ENCODE measurements at places on chromosomes 13 and 19. TPM values are rescaled to one million over a fixed set of nuclear protein-coding genes. Genes with fewer than 3 reads are reported as not detected.
A peak's percentile ranks its signal among the peaks of the same experiment; 100 is the strongest.

- no peak overlapping the region for H3K27ac ChIP-seq
- no peak overlapping the region for H3K4me3 ChIP-seq
- no peaks in the 10 kb centered on the region for H3K27me3 ChIP-seq
- H3K4me1 ChIP-seq: peaks cover 13% of the 10 kb centered on the region
- peak; percentile 60 for DNase-seq
- H3K36me3 ChIP-seq: peaks cover 22% of the 10 kb centered on the region
Measured at GRCh38 chr19:48418317-48419064, 25.0 kb downstream of the GRIN2D start.

DNA sequence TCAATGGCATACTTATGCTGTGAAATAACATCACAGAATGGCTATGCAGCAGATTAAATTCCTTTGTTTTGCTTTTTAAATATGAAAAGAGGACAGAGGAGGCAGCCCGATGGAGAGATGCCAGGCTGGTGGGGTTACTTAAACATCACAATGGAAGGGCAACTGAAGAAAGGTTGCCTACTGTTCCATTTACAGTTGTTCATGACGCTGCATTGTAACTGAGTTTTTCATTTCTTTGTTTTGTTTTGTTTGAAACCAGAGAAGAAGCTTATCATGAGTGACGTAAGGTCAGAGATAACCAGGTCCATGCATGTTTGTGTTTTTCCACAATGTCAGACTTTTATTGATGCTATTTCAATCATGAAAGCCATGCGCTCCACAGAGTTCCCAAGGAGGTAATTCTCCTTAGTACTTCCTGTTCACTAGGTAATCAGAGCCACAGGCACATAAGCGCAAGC lies 273.8 kb downstream of the LHFPL6 start:
- peak overlapping the region; percentile 24 for H3K27ac ChIP-seq
- peak; percentile 59 for DNase-seq
- no peaks in the 10 kb centered on the region for H3K27me3 ChIP-seq
- peaks cover 15% of the 10 kb centered on the region for H3K4me1 ChIP-seq
- H3K36me3 ChIP-seq: no peaks in the 10 kb centered on the region

- no peak overlapping the region for H3K27ac ChIP-seq
- H3K4me3 ChIP-seq: no peak overlapping the region
- H3K4me1 ChIP-seq: no peaks in the 10 kb centered on the region
- no peaks in the 10 kb centered on the region for H3K36me3 ChIP-seq
Measured at GRCh38 chr13:80655778-80656511, 315.0 kb upstream of the SPRY2 start.

DNA sequence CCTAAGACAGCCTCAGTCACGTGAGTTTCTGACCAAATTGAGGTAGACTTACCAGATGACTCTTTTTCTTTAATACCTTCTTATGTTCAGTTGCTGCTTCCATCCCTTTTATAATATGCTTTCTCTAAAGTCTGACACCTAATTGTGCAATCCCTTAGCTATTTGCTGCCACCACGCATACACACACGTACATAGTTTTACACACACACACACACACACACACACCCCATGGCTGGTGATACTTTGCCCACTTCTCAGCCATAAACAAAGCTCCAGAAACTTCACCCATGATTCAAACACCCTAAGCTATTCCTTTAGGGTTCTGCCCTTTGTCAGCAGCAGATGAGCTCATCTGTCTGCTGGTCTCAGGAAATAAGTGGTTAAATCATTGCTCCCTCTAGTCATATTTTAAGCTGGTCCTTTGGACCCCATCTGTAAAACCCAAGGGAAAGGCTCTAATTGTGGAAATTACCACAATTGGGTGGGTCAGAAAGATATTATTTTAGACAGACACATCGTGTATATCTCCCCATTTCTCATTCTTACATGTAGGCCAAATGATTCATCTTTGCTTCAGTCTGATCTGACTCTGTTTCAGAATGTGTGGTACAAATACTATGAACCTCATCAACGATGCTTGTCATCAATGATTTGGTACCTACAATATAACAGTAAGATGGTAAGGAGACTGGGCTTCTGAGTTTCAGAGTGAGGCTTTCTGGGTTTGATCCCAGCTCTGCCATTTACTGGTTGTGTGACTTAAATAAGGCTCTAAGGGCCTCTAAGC lies 69.2 kb downstream of the NALCN start:
- H3K36me3 ChIP-seq: no peaks in the 10 kb centered on the region
- no peaks in the 10 kb centered on the region for H3K27me3 ChIP-seq
- DNase-seq: no peak

- no peaks in the 10 kb centered on the region for H3K27me3 ChIP-seq
- DNase-seq: peak; percentile 1
- no peaks in the 10 kb centered on the region for H3K4me1 ChIP-seq
- no peak overlapping the region for H3K27ac ChIP-seq
- H3K4me3 ChIP-seq: no peak overlapping the region
- no peaks in the 10 kb centered on the region for H3K36me3 ChIP-seq
Measured at GRCh38 chr13:76189882-76190519, 553.9 kb downstream of the LMO7 start.

- H3K4me3 ChIP-seq: no peak overlapping the region
- no peaks in the 10 kb centered on the region for H3K36me3 ChIP-seq
Measured at GRCh38 chr13:29543230-29544215, 52.0 kb downstream of the SLC7A1 start.

- H3K4me1 ChIP-seq: peaks cover 7% of the 10 kb centered on the region
- no peaks in the 10 kb centered on the region for H3K36me3 ChIP-seq
- H3K4me3 ChIP-seq: no peak overlapping the region
- H3K27me3 ChIP-seq: no peaks in the 10 kb centered on the region
- H3K27ac ChIP-seq: no peak overlapping the region
Measured at GRCh38 chr19:29538651-29539050, 12.9 kb downstream of the VSTM2B start.

Gene KLK8
- total RNA-seq: 4.6 TPM

Gene ZNF44
- 3.8 TPM for total RNA-seq

Gene PINLYP
- 4.3 TPM for total RNA-seq

Gene NCAN
- total RNA-seq: 8.0 TPM

Gene TTYH1
- total RNA-seq: 40.8 TPM

Gene GSX1
- not detected for total RNA-seq

Gene GPR18
- not detected for total RNA-seq

Gene ZNF570
- total RNA-seq: 3.5 TPM
